Stimulated activated CD4-positive, alpha-beta T cell treated with anti-CD3 and anti-CD28 coated beads, TNF-alpha, amount 100 ng/mL, for 48 hours (primary cell): ENCODE measurements at places on chromosomes 3 and 15.

- DNase-seq: no peak
These were observed 607.4 kb downstream of the NTRK3 start for GRCh38 chr15:87649175-87649574.

- no peak for DNase-seq
These were observed 130.9 kb downstream of the DNAJB8 start for GRCh38 chr3:128335621-128336296.

DNA sequence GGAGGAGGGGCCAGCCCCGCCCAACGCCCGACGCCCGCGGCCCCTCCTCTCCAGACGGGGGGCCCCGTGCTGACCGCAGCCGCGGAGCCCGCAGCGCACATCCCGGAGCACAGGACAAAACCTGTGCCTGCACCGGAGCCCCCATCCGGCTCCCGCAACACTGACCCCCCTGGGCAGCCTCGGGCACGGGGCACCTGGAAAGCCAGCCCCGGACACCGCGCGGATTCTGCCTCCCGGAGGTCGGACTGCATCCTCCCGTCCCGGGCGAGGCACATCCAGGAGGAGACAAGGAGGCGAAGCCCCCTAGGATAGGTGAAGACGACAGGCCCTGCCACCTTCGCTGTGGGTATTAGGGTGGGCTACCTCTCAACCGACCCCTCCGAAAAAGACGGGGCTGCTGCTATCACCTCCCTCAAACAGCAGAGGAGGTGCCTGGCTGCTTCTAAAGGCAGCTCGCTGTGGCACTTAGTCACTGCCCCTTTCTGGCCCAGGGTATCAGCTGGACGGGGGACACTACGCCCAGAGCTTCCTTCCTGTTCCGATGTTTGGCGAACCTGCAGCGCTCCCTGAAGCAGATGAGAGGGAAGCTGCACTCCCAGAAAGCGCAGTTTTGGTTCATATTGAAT lies 10.6 kb downstream of the XXYLT1 start:
- no peak for DNase-seq

- DNase-seq: no peak
These were observed 12.8 kb downstream of the ATP2B2 start for GRCh38 chr3:10492364-10493201.

DNA sequence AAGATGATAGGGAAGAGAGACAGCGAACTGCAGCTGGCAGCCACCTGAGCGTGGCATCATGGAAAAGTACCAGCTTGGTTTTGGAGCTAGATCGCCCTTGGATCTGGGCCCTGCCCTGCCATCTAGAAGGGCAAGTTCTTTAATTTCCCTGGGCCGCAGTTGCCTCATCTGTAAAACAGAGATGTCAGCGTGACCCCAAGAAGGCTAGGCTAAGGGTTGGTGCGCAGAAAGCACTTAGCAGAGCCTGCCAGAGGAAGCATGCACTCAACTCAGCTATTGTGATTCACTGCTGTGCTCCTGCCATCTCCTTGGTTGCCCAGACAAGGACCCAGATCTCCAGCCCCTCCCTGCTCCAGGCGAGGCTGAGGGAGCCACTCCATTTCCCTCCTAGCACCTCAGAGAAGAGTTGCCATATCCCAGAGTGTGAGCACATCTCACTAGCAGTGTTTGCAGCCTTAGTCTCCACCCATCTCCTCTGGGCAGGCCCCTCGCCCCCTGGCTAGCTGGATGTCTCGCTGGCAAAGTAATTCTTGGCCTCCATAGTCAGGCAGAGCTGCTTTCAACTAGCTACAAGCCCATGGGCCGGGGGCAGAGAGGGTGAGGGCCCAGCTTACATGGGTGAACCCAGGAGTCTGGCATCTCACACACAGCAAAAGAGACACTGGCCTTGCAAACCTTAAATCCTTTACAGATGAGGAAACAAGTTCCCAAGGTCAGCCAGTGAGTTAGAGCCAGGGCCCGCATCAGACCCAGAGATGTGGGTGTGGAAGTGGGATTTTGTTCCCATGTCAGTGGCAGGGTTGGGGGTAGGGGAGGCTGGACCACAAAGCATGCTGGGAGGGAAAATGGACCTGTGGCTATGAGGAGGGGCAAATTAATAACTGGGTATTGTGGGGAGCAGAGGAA lies 280.7 kb upstream of the TLE3 start:
- no peak for DNase-seq

- DNase-seq: no peak
These were observed 57.6 kb downstream of the ADAMTS17 start for GRCh38 chr15:100284191-100284590.

DNA sequence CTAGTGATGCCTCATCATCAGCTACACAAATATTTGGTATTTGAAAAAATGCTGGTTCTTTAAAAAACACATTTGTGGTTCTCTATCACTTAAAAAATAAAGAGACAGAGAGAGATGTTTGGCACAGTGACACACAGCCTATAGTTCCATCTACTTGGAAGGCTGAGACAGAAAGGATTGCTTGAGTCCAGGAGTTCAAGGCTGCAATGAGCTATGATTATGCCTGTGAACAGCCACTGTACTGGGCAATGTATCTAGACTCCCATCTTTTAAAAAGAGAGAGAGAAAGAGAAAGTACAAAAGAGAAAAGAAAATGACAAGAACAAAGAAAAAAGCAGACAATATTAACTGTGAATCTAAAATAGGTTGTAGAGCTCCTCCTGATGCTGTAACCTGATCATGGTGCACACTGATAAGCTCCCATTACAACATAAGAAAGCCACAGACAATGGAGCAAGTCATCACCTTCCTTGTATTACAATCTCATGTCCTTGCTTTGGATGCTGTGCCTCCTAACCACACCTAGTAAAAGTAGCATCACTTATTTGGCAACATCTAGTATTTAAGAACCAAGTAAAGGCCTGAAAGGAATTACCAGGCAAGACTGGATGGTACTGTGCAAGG lies 31.7 kb upstream of the MAP4 start:
- DNase-seq: no peak
